ENCODE measurements at places on chromosomes 1 and 21.

DNA sequence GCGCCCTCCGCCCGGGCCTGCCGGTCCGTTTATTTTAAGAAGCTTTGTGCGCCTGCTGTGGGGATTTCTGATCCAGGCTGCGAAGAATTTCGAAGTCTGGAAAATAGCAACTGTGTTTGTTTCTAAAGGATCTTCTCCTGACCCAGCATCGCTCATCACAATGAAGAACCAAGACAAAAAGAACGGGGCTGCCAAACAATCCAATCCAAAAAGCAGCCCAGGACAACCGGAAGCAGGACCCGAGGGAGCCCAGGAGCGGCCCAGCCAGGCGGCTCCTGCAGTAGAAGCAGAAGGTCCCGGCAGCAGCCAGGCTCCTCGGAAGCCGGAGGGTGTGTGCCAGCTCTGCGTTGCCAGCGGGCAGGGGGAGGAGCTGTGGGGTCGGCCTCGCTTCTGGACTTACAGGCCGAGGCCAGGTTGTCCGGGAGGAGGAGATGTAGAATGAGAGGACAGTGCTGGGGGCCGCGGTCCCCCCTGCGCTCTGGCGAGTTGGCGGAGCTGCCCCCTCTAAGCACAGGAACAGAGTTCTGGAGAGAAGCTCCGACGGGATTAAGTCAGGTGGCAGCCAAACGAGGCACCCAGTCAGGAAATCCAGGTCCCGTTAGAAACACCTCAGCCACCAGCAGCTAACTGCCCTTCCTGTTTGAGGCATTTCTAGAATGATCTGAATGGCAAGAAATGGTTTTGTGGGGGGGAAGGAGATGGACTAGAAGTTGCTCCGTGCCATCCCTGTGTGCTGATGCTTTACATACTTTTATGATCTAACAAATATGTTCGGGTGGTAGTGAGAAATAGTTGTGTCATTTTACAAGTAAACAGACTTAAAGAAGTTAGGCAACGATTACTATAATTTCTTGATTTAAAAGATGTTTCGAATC lies 948 bp downstream of the TXLNA start:
- DNase-seq = peak; percentile 56

GRCh38 chr1:203340112-203340790 lies 10.7 kb downstream of the FMOD start:
- peak; percentile 65 for DNase-seq

DNA sequence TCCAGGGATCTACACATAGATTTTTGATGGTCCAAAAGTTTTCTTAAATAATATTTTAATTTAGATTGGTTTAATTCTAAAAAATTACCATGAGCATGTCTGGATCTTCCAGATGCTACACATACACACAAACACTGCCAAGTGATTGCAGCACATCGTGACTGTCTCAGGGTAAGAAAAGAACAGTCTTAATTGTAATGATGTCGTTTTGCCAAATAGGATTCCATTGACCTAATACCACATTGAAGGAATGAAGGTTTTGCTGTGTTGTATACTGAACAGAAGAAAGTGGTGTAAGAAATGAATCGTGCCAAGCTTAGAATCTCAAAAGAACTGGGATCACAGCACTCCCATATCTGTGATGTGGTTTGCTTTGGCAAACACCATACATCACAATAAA lies 633.3 kb upstream of the CAMK1G start:
- no peak for DNase-seq

- no peak for DNase-seq
Observed at GRCh38 chr1:175969231-175969630, 225.8 kb upstream of the TNR start.

DNA sequence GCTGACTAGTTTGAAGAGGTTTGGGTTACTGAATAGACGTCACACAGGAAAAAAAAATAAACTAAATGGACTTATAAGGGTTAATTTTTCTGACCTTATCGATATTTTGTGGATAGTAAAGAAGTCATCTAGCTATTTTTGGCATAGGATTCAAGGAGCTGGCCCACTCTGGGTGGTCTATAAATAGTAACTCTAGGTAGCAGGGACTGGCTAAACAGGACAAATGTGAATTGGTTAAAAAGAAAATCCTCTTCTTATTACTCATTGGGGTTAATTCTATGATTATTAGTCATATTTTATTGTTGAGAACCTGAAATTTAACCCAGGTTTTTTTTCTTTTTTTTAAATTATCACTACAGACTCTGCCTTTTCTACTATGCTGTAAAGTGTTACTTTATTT lies 61.7 kb downstream of the ATF6 start:
- DNase-seq = peak; percentile 61

GRCh38 chr21:17454315-17455027 lies 58.4 kb upstream of the CXADR start:
- DNase-seq = peak; percentile 63

GRCh38 chr21:34526618-34527290 lies 14.7 kb upstream of the KCNE1 start:
- peak; percentile 100 for DNase-seq

- DNase-seq = no peak
Observed at GRCh38 chr1:15974855-15975254, 1.0 kb downstream of the ZBTB17 start.

DNA sequence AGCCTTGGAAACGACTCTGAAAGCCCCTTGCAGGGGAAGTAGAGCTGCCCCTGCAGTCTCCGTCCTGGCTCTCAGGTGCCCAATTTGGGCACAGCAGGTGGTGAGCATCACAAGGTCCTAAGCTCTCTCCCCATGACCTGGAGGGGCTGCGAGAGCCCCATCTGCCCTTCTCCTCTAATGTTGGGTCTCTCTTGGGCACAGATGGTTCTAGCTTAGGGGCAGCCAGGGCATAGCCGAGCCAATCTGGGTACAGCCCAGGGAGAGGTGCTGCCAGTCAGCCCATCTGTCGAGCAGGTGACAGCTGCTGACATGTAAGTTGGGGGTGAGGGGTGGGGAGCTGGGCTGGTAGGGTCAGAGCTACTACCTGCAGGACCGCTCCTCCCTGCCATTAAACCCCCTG lies 50.7 kb downstream of the SYT2 start:
- DNase-seq = no peak

DNA sequence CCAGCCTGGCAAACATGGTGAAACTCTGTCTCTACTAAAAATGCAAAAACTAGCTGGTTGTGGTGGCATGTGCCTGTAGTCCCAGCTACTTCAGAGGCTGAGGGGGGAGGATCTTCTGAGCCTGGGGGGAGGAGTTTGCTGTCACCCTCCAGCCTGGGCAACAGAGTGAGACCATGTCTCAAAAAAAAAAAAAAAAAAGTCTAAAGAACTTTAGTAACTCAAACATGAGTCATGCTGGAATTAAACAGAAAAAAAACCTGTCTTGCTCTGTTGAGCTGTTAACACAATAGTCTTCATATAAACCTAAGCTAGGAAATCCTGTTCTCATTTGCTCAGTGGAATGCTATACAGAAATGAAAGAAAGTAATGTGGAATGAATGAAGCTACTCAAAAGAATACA lies 16.7 kb upstream of the DISP1 start:
- peak; percentile 41 for DNase-seq

GRCh38 chr1:91803123-91803522 lies 82.8 kb downstream of the TGFBR3 start:
- no peak for DNase-seq

GRCh38 chr1:228979325-228979699 lies 244.0 kb downstream of the RHOU start:
- no peak for DNase-seq

GRCh38 chr1:214546886-214547641 lies 4.3 kb downstream of the PTPN14 start:
- DNase-seq = no peak

- peak; percentile 28 for DNase-seq
Observed at GRCh38 chr1:221740993-221741702, 741 bp downstream of the DUSP10 start.

DNA sequence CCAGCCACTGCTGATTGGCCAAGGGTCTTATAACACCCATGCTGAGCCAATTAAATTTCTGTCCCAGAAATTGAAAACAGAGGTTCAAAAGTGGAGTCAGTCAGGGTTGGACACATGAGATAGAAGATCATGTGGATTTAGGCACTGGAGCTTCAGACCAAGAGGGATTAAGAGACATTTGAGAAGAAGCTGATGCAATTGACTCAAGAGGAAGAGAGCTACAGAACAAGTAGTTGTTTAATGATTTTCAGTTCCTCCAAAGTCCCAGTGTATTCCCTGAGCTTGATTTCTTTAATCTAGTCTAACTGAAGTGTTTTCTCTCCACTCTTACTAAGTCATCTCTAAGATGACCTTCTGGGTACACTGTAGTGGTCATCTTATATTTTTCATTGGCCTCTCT lies 227.1 kb downstream of the DUSP10 start:
- no peak for DNase-seq

DNA sequence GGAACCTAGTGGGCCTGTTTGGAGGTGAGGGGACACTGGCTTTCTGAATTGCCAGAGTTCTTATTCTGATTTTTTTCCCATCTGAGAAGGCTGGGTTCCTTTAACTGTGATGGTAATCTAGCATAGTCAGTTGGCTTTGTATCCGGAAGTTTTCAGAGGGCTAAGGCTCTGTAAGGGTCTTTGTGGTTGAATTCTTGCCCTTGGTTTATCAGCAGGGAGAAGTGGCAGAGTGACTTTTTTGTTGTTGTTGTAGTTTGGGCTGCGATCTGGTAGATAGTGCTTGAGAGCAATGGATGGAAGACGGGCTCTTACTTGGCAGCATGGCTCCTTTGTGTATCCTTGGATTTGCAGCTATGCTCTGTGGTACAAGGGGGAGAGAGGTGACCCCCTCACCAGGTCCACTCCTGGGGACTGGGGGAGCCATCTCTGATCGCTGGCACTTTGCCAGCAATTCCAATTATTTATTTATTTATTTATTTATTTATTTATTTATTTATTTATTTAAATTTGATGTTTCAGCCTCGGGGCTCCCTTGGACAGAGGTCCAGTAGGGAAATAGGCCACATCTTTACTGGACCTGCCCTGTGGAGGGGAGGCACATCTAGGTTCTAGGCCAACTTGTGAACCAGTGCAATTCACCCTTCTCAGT lies 18.5 kb downstream of the TCP10L start:
- no peak for DNase-seq

GRCh38 chr21:46247699-46248421 lies 19.3 kb upstream of the LSS start:
- DNase-seq = no peak

GRCh38 chr1:15736038-15736891 lies at the start of gene SLC25A34:
TSS of gene SLC25A34 (plus strand) at chr1:15736258. CDS start at chr1:15736486, 228 bp downstream.
- DNase-seq = no peak

DNA sequence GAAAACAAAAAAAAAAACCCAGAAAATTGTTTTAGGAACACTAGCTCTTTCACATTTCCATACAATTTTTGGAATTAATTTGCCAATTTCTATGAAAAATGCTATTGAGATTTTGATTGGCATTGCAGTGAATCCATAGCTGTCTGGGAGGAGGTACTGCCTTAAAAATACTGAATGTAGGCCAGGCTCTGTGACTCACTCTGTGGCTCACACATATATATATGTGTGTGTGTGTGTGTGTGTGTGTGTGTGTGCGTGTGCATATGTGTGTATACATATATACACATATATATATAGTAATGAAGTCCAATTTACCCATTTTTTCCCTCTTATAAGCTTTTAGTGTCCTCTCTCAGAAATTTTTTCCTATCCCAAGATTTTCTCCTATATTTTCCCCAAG lies 214.2 kb upstream of the DMRTA2 start:
- DNase-seq = peak; percentile 12

DNA sequence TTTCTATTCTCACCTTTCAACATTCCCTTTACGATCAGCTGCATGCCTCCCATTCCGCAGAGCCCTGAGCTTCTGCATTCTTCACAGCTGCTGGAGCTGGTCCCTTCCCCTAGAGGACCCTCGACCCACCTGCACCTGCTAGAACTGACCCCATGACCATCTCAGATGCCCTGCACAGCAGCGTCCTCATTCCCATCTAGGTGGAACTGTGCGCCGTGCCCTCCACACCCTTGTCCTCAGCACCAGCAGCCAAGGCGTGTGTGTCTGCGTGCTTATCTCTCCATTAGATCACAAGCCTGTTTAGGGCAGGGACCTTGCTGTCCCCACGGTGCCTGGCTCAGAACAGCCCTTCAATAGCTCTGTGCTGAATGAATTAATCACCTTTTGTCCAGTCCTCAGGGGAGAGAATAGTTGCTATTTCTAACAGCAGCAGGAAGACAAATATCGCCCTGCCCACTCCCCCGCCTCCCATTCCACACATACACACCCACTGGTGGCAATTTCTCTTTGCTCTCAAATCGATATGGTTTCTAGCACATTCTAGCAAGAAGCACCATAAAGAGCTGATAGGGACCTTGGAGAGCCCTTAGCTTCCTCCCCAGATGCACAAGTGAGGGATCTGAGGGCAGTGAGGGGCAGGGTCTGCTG lies 61.7 kb downstream of the KCNN3 start:
- DNase-seq = no peak

DNA sequence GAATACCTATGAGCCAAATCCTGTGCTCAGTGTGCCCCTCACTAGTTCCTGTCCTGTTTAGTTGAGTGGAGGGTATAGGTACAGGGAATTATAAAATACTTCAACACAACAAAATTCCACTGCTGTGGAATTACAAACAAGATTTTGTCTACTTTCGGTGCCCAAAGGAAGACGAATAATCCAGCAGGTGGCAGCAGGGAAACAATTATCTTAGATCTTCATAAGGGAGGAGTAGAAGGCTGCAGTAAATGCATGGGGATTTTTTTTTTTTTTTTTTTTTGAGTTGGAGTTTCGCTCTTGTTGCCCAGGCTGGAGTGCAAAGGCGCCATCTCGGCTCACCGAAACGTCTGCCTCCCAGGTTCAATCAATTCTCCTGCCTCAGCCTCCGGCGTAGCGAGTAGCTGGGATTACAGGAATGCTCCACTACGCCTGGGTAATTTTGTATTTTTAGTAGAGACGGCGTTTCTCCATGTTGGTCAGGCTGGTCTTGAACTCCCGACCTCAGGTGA lies 2.0 kb upstream of the PIP5K1A start:
- peak; percentile 82 for DNase-seq

GRCh38 chr1:64539781-64540218 lies 69.9 kb downstream of the CACHD1 start:
- DNase-seq = peak; percentile 37

DNA sequence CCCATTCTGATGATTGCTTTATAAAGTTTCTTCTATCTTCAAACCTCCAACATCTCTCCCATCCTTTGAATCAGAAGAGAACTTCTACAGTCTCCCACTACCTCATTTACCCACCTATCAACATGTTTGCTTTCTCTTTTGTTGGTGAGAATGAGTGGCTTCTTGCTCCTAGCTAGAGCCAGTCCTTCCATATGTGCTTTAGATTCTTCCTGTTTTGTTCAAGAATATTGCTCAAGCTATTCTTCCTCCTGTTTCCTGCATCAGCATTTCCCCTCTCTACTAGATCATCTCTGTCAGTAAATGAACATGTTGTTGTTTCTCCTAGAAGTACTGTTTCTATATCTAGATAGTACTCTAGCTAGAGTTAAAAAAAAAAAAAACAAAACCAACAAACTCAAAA lies 6.3 kb downstream of the ATF6 start:
- DNase-seq = no peak

GRCh38 chr1:40740039-40740996 lies 43.3 kb upstream of the KCNQ4 start:
- peak; percentile 73 for DNase-seq

DNA sequence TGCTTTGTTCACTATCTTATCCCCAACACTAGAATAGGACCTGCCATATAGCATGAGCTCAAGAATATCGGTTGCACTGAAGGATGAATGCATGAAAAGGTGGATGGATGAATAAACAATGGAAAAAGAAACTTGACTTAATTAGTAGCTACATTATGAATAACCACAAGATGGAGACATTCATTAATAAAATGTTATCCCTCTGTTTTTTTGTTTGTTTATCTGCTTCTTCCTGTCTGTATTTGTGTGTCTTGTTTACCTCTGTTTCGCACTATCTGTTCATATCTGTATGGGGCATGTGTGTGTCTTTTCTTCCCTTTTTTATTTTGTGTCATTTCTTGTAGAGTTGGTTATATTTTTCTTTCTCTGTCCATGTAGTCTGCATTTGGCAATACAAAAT lies 1.1 kb upstream of the OR14I1 start:
- DNase-seq = no peak

Data from HCEC 1CT (cell line).